ENCODE measurements at places on chromosomes 7 and 10.

DNA sequence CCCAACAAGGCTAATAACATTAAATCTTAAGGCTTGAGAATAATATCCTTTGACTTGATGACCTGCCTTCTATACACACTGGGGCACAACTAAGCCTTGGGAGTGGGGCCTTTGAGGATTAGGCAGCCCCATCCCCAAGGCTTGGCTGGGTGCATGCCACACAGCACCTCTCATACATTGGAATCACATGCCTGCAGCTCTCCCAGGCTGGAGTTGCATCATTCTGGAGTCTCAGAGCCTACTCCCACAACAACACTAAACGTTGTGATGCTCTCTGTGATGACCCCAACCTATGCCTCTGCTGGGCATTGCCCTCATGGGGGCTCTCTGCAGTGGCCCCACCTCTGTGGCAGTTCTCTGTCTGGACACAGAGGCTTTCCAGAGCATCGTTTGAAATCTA is 31.9 kb upstream of the SGCE start:
- ATAC-seq: no peak

GRCh38 chr10:130627346-130628045 is 491.3 kb downstream of the GLRX3 start:
- ATAC-seq: no peak

DNA sequence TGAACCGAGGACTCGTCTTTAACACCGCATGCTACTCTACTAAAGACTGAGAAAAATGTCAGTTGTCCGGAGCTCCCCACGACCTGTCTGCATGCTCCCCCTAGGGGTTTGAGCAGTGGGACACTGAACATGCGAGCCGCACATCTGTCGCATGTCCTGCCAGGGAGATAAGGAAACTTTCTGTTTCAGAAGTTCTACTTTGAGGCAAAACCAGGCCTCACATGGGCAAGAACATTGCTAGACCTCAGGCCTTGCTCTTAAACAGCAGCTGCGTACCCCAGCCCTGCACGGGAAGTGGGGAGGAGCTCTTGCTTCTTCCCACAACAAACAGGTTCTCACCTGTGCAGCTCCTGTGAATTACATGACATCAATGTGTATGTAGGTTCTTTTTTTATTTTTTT is 30.3 kb upstream of the HERPUD2 start:
- no peak for ATAC-seq

GRCh38 chr10:129854796-129855705 is 109.0 kb downstream of the EBF3 start:
- no peak for ATAC-seq

- ATAC-seq: peak; percentile 28
Measured at GRCh38 chr10:93600446-93601145, 439 bp downstream of the RBP4 start.

DNA sequence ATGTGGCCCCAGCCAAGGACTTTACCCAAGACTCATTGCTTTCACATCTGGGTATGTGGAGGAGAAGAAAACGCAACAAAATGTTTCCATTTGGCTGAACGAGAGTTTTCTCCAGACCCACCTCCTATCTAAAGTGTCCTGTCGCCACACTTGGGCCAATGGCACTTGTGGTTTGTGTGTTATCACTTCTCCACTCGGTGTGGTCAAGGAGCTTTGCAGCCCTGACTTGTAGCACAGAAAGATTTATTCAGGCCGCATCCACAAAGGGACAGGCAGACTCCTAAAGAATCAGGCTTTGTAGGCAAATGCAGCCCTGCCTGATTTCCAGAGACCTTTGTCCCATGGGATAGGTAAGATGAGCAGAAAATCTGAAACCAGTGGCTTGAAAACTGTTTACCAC is 12.8 kb upstream of the LRRC4 start:
- ATAC-seq: no peak

- ATAC-seq: no peak
Measured at GRCh38 chr10:66714741-66715140, 211.1 kb upstream of the LRRTM3 start.

DNA sequence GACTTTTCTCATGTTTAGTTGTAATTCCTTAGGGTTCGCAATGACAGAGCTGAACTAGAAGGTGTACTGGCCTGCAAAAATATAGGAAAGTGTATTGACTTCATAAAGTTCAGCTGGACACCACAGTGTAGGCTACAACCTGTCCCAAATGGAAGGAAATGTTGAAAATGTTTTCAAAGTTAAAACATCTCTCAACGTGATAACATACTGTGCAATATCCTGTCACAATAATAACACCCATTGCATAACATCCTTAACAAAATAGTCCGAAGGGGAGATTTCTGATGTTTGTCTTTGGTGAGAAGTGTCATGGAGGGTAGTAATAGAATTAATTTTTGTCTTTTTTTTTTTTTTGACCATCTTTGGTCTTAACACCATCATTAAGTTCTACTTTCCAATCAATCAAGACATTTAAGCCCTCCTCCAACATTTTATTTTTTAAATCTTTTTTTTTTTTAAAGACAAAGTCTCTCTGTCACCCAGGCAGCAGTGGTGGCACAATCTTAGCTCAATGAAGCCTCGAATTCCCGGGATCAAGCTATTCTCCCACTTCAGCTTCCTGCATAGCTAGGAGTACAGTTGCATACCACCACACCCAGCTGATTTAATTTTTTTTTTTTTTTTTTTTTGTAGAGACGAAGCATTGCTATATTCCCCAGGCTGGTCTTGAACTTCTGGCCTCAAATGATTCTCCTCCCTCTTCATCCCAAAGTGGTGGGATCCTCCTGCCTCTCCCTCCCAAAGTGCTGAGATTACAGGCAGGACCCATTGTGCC is 45.7 kb downstream of the DYNC1I1 start:
- no peak for ATAC-seq

DNA sequence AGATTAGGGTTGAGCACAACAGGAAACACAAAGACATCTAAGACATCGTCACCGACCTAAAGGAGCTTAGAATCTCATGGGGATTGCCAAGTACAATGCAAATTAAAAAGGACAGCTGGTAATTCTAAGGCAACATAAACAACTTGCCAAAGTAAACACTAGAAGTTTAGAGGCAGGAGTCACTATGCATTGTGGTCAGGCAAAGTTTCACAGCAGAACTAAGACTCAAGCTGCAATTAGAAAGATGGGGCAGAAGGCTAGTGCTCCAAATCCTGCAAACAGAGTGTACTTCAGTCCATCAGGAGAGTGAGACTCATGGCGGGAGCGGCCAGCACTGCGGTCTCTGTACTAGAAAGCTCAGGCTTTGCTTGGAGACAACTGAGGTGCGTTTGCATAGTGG is 52.7 kb downstream of the HIPK2 start:
- peak; percentile 26 for ATAC-seq

DNA sequence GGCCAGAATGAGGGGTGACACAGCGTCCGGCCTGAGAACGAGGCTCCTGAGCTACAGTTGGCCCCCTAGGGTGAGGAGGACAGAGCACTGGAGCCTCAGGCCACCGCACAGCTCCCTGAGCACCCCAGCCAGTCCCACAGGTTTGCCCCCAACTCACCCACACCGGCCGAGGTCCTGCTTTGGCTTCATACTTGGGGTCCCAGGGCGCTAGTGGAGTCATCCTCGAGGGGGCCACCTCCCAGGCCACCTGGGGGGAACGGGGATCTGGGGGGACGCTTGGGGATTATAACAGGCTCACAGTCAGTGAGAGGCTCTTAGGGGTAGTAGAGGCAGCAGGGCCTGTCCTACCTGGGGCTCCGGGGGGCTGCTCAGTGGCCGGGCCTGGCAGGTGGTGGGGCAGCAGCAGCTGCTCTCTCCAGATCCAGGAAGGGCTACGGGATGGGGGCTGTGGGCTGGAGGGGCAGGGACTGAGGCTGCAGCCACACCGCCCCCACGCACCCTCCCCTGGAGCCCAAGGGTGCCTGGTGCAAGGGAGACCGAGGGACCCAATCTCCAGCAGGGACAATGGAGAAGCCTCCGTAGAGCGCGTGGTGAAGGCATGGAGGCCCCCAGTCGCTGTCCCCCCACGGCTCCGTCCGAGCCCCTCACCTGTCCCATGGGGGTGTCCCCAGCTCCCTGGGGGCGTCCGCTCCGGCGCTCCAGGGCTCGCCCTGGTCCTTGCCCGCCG is 588 bp downstream of the SAP25 start:
- ATAC-seq: no peak

DNA sequence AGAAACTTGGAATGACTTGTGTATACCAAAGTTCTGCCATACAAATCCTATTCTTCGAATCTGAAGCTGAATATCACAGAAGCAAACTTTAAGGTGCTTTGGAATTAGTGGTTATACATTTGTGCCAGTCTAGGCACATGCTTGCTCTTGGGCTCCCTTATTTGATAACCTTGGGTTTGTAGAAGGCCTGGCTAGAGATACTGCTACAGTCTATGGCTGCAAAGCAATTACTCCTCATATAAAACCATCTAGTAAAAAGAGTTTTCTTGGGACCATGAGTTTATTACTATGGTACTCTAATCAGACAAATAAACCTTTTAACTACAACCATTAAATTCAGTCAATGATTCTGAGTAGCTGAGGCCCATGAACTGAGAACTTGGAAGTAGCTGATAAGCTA is 92.5 kb upstream of the SLC13A1 start:
- no peak for ATAC-seq

DNA sequence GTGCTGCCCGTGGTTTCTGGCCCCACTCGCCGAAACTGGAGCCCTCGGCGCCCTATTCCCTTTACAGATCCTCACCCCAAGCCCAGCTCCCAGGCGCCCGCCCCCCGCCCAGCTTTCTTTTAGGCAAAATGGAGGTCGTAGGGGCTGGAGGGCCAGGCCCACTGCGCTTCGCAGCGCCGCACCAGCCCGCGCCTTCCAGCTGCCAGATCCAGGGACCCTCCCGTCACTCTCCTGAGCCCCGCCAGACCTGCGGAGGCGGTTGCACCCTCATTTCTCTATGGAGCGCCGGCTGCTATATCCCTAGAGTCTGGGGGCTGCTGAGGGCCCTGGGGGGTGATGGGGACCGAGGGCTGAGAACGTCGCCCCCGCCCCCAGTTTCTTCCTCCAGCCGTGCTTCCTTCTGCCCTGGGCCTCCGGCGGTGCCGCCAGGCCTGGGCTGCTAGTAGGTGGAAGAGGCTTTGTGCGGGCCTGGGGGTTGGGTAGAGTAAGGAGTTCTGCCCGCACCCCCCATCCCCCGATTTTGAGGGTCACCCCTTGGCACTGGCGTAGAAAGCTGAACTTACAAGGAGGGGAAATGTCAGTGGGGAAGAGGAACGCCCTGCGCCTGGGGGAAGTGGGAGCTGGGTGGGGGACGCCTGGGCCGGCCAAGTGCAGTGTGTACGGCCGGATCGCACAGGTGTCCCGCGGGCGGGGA is 1.0 kb downstream of the GNB2 start:
- no peak for ATAC-seq

DNA sequence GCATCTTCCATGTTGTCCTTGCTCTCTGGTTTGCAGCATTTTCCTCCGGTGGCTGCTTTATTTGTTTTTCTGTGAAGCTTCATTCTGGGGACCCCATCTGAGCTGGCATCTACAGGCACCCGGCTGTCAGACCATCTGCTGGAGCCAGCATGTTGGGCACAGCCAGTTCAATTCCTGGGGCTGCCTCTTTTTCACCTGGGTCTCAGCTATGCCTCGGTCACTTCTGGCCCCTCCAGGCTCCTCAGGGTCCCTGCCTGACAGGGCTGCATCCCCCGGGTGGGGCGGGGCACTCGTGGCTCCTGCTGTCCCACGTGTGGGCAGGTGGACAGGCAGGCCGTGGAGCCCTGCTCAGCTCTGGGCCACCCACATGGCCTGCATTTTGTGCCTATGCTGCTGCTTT is 8.1 kb downstream of the SCART1 start:
- no peak for ATAC-seq

- no peak for ATAC-seq
Measured at GRCh38 chr10:15572531-15573045, 147.1 kb downstream of the ITGA8 start.

GRCh38 chr10:85655411-85655810 is 711.2 kb downstream of the GRID1 start:
- no peak for ATAC-seq

GRCh38 chr7:54091322-54091721 is 450.9 kb upstream of the VSTM2A start:
- no peak for ATAC-seq

DNA sequence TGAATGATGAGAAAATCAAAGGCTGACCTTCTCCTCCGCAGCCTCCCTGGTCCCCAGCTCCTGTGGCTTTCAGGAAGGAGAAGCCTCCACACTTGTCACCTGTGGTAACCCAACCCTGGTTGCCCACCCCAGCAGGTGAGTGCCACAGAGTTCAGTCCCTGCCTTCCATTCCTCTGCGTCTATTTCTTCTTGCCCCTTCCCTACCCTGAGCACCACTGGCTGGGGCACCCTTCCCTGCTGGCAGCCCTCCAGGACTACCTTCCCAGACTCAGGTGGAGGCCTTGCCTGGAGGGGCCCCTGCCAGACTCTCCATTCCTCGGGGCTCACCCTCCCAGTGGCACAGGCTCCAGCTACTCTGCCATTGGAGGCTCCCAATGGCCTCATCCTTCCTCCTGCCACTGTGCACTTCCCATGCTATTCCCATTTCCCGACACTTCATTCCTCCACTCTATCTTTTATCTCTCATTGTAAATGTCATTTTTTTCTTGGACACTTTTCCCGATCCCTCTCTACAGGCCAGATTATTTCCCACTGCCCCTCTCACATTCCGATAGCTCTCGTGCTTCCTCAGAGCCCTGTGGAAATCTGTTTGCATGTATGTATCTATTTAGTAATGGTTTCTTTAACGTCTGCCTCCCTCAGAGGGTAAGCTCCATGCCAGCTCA is 90.6 kb upstream of the PCBD1 start:
- no peak for ATAC-seq

DNA sequence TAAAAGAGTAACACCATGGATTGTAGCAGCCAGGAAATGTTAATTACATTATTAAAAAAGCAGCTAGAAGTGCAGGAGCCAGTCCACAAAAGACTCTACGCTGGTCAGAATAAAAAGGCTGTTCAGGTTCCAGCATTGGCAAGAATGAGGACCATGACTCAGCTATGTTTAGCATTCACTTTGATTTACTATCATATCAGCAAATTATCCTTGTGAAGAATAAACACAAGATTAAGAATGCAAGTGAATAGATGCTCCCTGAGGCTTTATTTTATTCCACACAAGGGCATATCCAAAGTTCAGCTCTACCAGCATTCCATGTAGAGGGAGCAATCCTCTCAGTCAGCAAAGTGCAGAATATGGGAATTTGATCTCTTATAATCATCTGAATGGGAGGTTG is 13.6 kb downstream of the DGKB start:
- ATAC-seq: no peak

DNA sequence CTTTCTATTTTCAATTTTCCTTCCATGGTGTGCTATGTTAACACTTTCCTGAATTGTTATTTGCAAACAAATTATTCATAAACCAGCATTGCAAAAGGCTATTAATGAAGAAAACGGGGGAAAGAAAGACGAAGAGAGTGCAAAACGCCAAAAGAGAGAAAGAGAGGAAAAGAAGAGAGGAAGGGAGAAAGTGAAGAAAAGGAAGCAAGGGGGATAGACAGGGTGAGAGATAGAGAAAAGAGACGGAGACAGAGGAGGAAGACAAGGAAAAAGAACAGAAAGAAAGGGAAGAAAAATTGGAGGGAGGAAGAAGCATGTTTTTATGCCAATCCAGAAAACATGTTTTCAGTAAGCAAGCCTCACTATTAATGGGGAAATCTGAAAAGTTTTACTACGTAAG is 310.6 kb downstream of the TFEC start:
- no peak for ATAC-seq
